ENCODE measurements at places on chromosomes 7 and 10.

DNA sequence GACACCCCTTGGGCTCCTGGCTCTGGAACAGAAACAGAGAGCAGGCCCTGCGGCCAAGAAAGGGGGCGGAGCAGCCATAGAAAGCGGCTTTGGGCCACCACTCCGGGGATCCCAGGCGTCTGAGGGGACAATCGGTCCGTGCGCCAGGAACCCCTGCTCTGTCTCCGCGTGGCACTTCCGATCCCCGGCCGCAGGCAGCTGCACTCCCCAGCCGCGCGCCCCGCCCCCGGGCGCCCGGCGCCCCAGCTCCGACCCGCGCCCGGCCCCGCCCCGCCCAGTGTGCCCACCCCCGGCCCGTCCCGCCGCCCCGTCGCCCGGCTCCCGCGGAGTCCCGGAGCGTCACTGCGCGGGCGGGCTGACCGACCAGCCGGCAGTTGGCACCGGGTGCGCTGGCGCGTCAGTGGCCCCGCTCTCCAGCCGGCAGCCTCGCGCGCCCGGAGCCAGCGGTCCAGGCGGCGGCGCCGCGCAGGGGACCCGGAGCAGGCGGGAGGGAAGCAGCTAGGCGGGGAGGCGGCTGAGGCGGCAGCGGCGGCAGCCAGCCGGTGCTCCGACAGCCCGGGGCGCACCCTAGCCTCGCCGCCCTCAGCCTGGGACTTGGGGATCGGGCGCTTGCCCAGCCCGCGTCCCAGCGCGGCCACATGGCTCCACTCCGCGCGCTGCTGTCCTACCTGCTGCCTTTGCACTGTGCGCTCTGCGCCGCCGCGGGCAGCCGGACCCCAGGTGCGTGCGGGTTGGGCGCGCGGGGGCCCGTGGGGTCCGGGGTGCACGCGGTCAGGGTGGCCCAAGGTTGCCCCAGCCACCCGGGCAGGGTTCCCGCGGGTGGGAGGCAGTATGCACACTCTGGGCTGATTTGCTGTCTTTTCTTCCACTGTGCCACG is at the start of gene ADAMTS14:
Gene ADAMTS14 (plus strand): TSS at position 342 of the 878 bp plus-strand sequence. CDS start 297 bp downstream, at position 639.
- no peak for DNase-seq

GRCh38 chr7:141610671-141611070 is 59.5 kb downstream of the AGK start:
- DNase-seq, result no peak

DNA sequence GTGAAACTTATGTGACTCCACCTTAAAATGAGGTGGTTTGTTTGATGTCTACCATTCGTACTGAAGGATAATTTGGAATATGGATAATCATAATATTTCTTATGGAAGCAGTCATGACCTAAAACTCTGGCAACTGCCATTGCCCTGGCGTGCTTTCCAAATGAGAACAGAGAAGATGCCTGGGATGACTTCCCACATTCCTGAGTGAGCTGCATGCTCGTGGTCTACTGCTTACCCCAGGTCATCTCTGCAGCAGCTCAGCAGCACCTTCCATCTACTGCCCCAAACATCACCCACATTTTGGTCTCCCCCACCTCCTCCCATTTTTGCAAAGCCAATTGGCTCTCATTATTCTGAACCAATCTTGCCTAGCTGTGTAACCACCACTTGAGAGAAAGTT is 40.1 kb downstream of the LYZL1 start:
- DNase-seq, result peak; percentile 47

DNA sequence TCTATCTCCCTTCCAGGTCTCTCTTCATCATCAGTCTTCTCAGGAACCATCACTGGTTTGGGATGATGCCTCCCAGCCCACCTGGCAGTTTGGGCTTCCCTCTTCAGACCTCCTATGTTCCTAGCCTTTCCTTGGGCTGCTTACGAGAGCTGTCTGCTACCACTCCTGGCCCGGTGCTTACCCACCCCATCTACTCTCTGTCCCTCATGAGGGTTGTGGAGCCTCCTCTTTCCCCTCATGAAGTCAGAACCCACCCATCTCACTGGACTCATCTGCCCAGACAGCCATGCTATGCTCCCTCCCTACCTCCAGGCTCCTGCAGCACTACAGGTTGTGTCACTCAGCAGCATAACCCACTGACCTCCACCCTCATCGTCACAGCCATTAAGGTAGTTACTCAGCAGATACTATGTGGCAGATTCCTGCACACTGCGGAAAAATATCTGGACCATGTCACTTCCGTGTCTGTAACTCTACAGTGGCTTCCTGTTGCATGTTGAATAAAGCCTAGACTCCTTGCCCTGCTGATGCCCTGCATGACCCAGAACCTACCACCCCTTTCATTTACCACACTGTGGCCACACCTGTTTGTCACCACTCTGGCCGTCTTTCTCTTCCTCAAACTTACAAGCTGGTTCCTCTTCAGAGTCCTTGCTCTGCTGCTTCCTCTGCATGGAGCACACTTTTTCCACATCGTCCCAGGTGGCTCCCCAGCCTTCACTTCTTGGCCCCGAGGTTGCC is 2.0 kb downstream of the DBNL start:
- DNase-seq, result no peak

GRCh38 chr10:68647672-68648341 is 73.2 kb upstream of the CCAR1 start:
- DNase-seq, result peak; percentile 79

DNA sequence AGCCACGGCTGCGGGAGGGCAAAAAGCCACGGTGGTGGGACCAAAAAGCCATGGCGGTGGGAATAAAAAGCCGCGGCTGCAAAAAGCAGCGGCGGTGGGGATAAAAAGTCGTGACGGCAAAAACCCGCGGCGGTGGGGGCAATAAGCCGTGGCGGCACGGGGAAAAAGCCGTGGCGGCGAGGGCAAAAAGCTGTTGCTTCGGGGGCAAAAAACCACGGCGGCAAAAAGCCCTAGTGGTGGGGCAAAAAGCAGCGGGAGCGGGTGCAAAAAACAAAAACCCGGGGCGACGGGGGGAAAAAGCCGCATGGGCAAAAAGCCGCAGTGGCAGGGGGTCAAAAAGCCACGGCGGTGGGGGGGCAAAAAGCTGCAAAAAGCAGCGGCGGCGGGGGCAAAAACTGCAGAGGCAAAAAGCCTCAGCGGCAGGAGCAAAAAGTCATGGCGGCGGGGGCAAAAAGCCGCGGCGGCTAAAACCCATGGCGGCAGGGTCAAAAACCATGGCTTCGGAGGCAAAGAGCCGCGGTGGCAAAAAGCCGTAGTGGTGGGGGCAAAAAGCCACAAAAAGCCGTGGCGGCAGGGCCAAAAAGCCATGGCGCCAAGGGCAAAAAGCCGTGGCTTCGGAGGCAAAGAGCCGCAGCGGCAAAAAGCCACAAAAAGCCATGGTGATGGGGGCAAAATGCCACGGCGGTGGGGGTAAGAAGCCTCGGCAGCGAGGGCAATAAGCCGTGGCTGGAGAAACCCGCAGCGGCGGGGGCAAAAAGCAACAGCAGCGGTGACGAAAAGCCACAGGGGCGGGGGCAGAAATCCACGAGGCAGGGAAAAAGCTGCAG is 525.8 kb downstream of the ZNF33B start:
- DNase-seq, result no peak

GRCh38 chr7:90668992-90669391 is 72.9 kb downstream of the CDK14 start:
- DNase-seq, result no peak

GRCh38 chr7:85765698-85766298 is 578.9 kb upstream of the SEMA3D start:
- no peak for DNase-seq

GRCh38 chr7:146397141-146397540 is 280.5 kb downstream of the CNTNAP2 start:
- no peak for DNase-seq

- no peak for DNase-seq
Observed at GRCh38 chr10:58104351-58104751, 163.3 kb downstream of the IPMK start.

GRCh38 chr7:43199371-43200160 is 87.1 kb downstream of the HECW1 start:
- DNase-seq, result no peak

Measured in AG09309 (cell line).